ENCODE measurements at places on chromosomes 1 and 21.
A peak's percentile ranks its signal among the peaks of the same experiment; 100 is the strongest.

DNA sequence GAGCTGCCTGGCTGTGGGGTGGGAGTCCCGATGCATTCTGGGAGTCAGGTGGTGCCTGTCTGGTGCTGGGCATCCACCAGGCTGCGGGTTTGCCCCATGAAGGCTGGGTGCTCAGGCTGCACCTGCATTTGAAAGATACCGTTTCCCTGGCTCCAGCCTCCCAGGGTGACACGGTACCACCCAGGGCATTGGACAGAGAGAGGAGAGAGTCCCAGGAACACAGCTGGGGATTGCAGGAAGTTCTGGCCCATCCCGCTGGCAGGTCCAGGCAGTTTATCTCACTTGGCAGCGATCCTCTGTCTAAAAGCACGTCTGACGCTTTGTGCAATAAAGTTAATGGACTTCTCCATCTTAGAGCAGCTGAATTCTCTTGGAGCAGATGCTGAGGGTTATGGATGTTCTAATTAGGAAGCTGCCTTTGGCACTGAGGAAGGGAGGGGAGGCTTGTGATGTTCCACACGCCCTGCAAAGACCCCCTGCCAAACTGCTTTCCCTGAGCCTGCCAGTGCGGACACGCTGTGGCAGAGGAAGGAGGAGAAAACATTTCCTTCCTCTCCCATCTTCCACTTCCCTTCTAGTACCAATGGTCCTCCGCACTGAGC, 246.9 kb downstream of the GRIK3 start:
- no peak for DNase-seq

GRCh38 chr1:25695771-25696311, 79.2 kb downstream of the MAN1C1 start:
- DNase-seq = peak; percentile 26

GRCh38 chr1:23617084-23617521, 57.8 kb upstream of the ID3 start:
- no peak for DNase-seq

DNA sequence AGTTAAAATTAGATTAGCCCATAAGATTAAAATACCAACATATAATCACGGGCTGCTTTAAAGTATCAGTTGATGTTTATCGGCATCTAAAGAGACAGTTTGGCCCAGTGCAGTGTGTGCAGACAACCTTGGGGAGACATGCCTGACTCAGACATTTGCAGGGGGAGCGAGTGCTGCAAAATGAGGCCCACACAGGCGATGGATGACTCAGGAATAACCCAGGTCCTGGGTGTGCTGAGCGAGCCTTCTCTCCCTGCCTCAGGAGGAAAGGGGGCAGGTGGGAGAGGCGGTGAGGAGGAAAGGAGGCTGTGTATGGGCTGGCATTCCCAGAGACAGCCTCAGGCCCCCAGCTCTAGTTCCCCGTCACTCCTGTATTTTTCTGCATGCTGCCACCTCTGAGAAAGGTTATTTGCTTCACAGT, 9.0 kb downstream of the SLC9A1 start:
- peak; percentile 46 for DNase-seq

- DNase-seq = peak; percentile 15
Observed at GRCh38 chr1:196144588-196144987, 463.7 kb downstream of the KCNT2 start.

GRCh38 chr21:41819236-41819855, 52.5 kb upstream of the RIPK4 start:
- no peak for DNase-seq

DNA sequence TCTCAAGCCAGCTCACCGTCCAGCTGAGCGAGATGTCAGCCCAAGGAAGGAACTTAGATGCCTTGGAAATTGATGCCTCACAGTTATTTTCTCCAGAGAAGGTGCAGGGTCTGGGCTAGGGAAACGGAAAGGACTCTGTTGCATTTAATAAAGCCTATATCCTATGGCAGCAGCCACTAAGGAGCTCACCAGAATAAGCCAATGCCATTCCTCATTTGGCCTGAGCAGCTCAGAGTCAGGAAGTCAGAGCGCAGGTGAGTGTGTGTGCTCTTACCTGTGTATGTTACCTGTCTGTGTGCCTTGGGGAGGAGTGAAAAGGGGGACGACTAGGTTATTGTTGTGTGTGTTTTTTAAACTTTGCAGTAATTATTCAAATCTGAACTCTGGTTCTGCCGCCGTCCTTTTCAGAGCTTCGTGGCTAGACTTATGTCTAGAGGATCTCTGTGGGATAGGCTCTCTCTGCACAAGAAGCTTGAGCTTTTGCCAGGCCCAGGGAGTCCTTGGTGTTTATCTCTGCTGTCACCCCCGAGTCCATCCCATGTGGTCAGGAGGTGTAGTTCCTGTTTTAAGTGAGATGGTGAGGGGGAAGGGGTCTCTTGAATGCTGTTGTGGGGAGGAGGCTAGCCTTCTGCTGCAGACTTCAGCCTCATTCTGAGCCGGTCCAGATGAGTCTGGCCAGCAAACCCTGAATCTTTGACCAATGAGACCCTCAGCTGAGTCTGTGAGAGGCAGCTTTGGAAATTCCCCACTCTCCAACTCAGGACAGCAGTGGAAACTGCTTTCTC, 2.4 kb downstream of the TMCC2 start:
- DNase-seq = no peak

DNA sequence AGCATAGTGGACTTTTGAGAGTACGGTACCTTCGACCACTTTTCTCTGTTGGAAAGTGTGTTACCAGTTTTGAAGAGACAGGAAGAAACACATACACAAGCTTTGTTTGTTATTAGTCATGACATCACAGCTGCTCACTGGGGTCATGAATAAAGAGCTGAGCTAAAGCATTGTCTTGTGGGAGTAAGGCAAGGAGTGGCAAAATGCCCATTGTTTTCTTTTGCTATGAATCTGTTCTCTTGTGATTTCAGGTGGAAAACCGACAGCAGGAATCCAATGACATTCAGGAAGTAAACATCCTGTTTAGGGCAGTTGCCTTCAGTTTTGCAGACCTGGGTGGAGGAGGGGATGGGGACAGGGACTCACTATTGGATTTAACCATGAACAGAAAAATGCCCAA, 66.2 kb downstream of the RGL1 start:
- DNase-seq = no peak

- DNase-seq = no peak
Observed at GRCh38 chr1:192984080-192984479, 75.1 kb downstream of the UCHL5 start.

GRCh38 chr1:6937048-6937447, 151.8 kb downstream of the CAMTA1 start:
- DNase-seq = no peak

GRCh38 chr1:97632776-97633175, 288.1 kb downstream of the DPYD start:
- DNase-seq = no peak

DNA sequence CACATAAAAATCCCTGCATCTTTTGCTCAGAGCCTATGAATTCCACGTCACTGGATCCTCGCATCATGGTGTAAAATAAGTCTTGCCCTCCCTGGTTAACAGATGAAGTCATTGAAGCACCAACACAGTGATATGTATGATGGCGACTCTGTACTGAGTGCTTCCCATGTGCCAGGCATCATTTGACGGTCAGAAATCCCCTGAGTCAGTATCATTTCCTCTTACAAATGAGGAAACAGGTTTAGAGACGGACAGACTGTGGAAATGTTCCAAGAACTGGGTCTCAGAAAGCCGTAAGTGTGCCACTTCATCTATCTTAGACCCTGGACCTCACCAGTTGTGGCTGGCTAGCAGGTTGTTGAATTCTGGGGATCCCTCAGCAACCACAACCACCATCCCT, 5.1 kb upstream of the OLFML2B start:
- DNase-seq = no peak

GRCh38 chr1:161492827-161493226, 12.4 kb upstream of the FCGR2A start:
- DNase-seq = no peak

DNA sequence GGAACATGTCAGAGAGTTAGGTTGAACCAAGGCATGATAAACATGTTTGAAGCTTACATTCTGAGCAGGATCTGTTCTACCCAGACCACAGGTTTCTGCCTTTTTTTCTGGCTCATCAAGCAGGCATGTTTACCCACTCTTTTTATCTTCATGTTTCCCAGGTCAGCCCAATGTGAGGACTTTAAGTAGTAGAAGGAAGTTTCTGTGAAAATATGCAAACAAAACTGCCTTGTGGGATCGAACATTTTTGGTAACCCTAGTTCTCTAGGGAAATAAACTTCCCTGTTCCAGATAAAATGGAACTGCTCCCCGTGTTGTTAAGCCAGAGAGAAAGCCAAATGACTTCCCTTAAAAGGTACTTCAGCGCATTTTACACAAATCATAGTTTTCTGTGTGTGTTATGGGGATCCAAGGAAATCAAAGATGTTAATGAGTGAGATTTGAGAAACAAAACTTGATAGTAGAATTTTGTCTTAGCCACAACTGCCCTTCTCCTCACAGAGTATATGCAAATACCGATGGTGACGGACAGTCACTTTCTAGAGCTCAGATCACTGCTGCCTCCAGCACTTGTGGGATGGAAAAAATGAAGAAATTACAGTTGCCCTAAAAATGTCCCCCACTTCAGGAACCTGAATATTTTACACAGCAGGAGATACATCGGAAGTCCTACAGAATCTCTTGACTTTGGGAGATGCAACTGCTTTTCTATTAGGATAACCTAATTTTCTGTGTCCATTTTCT, 765 bp upstream of the HIPK1 start:
- peak; percentile 39 for DNase-seq

- DNase-seq = no peak
Observed at GRCh38 chr1:65722461-65722860, 70.2 kb upstream of the PDE4B start.

DNA sequence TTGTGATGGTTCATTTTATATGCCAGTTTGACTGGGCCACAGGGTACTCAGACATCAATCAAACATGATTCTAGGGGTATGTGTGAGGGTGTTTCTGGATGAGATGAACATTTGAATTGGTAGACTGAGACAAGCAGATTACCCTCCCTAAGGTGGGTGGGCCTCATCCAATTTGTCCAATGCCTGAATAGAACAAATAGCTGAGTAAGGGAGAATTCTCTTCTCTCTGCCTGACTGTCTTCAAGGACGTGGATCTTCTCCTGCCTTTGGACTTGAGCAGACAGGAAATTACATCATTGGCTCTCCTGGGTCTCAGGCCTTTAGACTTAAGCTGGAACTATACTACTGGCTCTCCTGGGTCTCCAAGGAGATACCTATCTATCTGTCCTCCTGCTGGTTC, 64.4 kb downstream of the SUSD4 start:
- no peak for DNase-seq

- no peak for DNase-seq
Observed at GRCh38 chr1:212542761-212543187, 65.8 kb upstream of the ATF3 start.

- no peak for DNase-seq
Observed at GRCh38 chr21:38220270-38220737, 36.5 kb upstream of the KCNJ15 start.

GRCh38 chr1:28928314-28928941, 14.1 kb downstream of the EPB41 start:
- DNase-seq = no peak

GRCh38 chr21:27058673-27059605, 92.1 kb upstream of the ADAMTS5 start:
- DNase-seq = no peak

- peak; percentile 66 for DNase-seq
Observed at GRCh38 chr1:110783292-110783918, 89.5 kb upstream of the CD53 start.

- no peak for DNase-seq
Observed at GRCh38 chr21:29064850-29065481, 8.5 kb downstream of the CCT8 start.

DNA sequence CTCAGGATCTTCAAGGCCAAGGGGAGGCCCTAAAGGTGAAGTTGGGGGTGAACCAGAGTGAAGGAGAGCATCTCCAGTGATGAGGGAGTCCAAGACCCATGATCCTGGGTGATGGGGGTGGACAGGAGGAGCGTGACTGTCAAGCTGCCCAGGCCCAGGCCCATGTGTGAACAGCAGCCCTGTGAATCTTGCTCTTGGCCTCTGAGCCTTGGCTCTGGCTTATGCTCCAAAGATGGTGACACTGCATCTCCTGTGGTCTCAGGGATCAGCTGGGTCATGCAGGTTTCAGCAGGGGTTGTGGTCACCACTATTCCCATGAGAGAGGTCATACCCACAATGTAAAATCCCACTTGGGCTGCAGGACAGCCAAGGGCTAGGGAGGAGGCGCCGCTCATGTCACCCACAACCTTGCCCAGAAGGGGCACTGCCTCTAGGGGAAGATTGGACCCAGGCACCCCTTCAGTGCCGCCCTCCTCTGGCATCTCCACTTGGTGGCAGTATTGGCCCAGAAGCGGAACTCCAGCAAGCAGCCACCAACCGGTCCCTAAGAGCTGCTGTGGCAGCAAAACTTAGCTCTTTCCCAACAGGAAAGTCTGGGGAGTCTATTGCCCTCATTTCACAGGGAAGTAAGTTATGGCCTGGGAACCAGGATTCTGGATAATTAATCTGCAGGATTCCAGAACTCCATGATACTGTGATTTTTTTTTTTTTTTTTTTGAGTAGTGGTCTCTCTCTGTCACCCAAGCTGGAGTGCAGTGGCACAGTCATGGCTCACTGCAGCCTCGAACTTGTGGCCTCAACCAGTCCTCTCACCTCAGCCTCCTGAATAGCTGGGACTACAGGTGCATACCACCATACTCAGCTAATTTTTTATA, 7.5 kb upstream of the WNT3A start:
- peak; percentile 67 for DNase-seq

GRCh38 chr1:31749785-31750735, 14.1 kb downstream of the ADGRB2 start:
- DNase-seq = no peak

DNA sequence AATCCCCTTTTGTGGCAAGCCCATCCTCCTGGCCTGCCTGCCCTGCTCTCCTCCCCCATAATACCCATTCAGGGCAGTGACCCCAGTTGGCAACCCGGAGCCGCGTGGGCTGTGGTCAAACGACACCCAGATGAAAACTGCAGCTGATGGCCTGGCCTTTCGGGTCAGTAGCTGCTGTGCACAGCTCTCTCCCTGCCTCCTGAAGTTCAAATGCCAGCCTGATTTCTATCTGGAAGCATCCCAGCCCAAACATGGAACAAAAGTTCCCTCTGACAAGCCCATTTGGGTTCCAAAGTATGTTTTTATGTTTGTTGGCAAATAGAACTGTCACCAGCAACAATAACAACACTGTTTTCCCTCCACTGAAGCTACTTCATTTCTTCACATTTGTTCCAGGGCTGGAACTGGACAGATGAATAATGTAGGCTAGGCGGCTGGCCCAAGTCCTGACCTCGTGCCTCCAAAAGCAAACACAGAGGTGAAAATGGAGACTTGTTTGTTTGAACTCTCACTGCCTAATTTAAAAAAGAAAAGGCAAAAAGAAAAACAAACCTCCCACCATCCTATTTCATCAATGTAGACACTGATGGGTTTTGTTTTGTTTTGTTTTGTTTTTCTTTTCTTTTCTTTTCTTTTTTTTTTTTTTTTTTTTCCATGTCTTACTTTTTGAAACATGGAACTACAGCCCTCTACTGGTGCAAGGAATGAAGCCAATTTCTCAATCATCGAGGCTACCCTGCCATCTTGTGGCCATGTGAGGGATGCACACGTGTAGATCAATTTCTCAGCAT, 179.0 kb downstream of the ADSS2 start:
- peak; percentile 84 for DNase-seq

DNA sequence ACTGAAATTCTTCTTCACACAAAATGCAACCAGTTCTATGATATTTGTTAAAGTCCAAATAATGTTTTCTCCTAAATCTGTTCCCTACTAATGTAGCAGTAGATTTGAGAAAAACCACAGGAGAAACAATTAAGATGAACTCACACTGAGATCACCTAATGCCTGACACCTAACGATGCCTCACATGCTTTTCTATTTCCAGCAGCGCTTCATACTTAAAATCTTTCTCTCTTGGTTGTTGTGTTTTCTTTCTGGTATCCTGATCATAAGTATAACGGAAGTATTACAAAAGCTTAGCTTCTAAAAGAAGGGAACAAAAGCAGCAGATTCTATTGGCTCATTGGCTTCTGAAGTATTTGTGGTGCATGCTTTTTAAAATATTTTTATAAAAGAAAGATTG, 267.2 kb upstream of the SGIP1 start:
- peak; percentile 95 for DNase-seq

Measured in RKO (cell line).